Activated CD4-positive, alpha-beta T cell treated with anti-CD3 and anti-CD28 coated beads, Interleukin-2, amount 50 U/mL, for 48 hours (primary cell): ENCODE measurements at places on chromosomes 1 and 21.
A peak's percentile ranks its signal among the peaks of the same experiment; 100 is the strongest.

- DNase-seq, result no peak
Measured at GRCh38 chr1:22633697-22634463, 2.5 kb upstream of the C1QA start.

- DNase-seq, result no peak
Measured at GRCh38 chr1:229402993-229403392, 30.9 kb downstream of the ACTA1 start.

DNA sequence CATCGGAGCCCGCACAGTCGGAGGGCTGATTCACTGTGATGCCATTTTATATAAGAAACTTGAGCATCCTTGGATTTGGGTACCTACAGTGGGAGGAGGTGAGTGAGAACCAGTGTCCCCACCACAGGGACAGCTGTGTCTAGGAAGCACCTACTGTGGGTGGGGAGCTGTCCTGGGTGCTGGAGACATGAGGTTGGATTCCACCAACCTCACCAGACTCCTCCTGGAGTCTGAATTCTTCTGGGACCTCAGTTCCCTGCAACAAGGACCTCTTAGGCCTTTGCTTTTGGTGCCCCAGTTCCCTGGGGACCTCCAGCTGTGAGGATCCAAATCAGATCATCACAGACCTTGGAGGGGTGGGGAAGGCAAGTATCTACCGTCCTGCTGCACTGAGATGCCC is 188.8 kb downstream of the PRDM16 start:
- no peak for DNase-seq

DNA sequence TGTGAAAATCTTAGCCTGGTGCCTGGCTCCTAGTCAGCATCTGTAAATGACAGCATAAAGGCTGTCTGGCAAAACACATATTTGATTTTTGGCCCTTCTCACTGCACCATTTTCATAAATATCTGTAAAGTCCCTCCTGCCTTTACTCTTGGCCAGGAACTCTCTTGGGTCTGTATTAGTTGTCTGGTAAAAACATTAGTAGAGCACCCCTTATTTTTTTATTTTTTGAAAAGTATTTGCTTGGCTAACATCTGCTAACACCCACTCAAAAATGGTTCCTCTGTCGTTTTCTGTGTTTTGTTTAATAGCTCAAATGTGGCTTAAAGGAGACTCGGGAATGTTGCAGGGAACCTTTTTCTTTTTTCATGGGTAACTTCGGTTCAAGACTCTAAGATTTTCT is 293.4 kb downstream of the HMCN1 start:
- DNase-seq, result no peak

DNA sequence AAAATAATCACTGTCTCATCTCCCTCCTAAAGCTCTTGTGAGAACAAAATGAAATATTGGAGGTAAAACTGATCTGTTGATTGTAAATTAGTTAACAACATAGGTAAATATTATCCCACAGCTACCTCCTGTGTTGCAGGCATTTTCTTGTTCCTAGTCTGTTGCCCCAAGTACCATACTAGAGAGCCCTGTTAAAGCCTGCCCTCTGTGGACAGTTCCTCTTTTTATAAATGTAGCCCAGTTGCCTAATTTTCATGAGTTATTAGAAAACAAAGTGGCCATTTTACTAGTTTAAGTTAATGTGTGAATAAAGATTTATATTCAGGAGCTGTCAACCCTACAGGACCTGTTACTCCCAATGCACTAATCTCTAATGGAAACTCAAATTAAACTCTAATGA is 180.0 kb upstream of the KCND3 start:
- DNase-seq, result no peak

- DNase-seq, result no peak
Measured at GRCh38 chr1:60886793-60887331, 195.5 kb upstream of the NFIA start.

- no peak for DNase-seq
Measured at GRCh38 chr1:26782521-26783212, 5.1 kb upstream of the PIGV start.

- DNase-seq, result no peak
Measured at GRCh38 chr1:108961752-108962486, 1.4 kb downstream of the CLCC1 start.

GRCh38 chr1:108551137-108551862 is 8.6 kb upstream of the EEIG2 start:
- DNase-seq, result no peak

- DNase-seq, result no peak
Measured at GRCh38 chr21:44010429-44010828, 1.7 kb upstream of the TRAPPC10 start.

DNA sequence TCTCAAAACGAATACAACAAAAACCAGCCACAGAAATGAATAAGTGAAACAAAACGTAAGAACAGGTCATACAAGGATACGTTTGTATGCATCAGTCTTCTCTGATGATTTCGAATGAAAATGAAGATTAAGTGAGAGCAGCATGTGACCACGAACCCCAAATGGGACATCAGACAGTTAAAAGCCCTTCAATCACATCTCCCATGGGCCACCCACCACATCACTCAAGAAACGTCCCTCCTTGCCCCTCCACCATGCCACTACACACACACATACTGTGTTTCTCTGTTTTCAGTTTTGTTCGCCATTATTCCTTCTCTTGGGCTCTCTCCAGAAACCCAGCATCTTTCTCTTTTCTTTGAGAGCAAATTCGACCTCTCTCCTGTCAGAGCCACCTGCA is 355.6 kb upstream of the KAZN start:
- no peak for DNase-seq

DNA sequence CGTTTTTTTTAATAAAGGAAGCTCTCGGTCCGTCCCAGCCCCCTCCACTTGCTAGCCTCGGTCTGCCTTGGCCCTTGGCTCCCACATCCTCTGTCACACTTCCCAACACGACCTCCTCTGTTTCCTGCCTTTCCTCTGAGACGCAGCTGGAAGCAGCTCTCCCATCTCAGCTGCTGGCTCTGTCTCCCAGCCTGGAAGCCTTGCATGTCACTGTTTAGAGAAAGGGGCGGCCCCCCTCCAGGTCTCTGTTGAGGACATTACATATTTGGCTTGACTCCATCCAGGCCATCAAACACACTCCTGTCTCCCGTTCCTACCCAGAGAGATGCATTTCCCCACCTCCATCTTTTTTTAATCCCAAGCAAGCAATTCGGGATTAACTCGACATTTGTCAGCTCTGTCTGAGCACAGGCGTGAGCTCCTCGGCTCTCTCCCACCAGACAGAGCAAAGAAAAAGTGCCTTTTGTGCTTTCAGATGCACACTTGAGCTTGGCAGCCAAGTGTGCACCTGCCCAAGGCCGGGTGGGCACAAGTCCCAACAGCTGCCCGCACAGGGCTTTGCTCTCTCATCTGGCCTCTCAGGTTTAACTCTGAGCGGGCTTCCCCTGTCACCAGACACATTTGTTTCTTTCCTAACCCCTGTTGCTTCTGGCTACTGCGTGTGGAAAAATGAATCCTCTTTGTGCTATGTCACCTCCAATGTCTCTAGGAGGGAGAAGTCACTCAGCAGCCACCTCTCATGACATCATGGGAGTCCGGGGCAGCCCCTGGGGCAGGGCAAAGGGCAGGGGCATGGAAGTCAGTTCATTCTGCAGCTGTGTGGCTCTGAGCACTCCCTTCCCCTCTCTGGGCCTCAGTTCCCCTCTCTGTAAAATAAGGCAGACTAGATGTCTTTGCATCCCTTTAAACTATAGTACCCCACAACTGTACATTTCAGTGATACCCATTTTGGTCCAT is 108.3 kb downstream of the KCND3 start:
- no peak for DNase-seq

DNA sequence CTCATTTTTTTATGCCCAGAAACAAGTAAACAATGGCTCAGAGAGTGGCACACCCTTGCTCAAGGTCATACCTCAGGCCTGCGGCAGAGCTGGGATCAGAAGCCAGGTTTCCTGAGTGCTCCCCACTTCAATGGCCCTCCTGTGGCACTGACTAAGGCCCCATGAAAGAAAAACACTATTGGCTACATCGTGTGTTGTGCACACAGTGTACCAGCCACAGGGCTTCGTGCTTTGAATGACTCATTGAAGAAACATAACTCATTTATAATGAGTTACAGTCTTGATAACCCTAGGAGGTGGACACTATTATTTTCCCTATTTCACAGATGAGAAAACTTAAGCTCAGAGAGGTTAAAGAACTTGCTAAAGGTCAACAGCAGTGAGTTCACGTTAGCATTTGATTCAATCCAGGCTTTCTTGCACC is 91.2 kb downstream of the TRABD2B start:
- no peak for DNase-seq

- DNase-seq, result no peak
Measured at GRCh38 chr1:112505400-112505785, 3.4 kb upstream of the WNT2B start.

DNA sequence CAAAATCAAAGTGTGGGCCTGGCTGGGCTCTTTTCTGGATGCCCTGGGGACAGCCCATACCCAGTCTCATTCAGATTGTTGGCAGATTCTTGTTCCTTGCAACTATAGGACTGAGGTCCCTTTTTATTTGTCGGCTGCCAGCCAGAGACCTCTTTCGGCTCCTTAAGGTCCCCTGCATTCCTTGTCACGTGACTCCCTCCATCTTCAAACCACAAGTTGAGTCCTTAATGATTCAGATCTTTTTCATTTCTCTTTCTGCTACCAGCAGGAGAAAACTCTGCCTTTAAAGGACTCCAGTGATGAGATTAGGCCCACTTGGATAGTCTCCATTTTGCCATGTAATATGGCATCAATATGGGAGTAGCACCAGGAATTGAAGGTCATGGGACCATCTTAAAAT is 48.6 kb downstream of the PATJ start:
- no peak for DNase-seq

DNA sequence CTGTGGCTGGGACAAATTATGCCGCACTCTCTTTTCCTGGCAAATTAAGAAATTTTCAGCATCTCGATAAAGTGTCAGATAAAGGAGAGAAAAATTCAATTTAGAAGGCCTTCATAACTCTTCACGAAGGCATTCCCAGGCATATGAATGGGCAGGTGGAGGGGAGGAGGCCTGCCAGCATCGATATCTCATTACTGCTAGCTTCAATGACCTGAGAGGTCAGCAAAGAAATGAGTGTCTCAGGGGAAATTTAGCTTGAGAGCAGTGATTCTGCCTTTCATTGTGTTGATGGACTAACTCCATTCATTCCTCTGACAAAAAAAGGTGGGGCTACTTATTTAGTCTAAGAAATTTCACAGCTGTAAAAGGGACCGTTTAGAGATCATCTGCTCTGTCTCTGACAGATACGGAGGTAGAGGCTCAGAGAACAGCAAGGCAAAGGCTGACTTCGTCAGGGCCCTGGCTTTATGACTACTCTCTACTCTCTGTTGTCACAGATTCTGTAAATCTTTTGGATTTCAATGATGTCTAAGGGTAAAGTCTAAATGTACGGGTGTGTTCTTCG is 212.0 kb upstream of the BEND5 start:
- no peak for DNase-seq

- DNase-seq, result no peak
Measured at GRCh38 chr1:94413311-94413710, 4.9 kb upstream of the ABCD3 start.

GRCh38 chr1:85504417-85504816 is 39.5 kb upstream of the DDAH1 start:
- DNase-seq, result no peak

GRCh38 chr1:26833432-26834405 is 7.2 kb downstream of the ZDHHC18 start:
- DNase-seq, result peak; percentile 78

DNA sequence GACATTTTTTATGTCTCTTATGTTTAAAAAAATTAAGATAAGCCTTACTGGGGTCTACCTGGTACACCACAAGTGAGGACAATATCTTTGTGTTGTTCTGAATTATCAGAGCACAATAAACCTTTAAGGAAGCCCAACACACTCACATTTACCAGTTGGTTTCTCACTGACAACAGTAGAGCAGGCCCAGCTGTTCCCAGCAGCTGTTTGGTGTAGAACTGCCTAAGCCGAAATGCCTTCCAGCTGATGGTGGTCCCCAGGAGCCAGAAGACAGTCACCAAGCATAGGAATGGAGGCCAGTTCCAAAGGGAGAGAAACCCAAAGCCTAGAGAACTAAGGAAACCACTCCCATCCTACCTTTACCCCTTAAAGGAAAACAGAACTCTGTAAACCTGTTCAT is 428.6 kb upstream of the CAMK1G start:
- DNase-seq, result no peak
